ENCODE measurements at places on chromosomes 1 and 21.

- DNase-seq = no peak
These were observed 43.8 kb upstream of the RAVER2 start for GRCh38 chr1:64701071-64701470.

DNA sequence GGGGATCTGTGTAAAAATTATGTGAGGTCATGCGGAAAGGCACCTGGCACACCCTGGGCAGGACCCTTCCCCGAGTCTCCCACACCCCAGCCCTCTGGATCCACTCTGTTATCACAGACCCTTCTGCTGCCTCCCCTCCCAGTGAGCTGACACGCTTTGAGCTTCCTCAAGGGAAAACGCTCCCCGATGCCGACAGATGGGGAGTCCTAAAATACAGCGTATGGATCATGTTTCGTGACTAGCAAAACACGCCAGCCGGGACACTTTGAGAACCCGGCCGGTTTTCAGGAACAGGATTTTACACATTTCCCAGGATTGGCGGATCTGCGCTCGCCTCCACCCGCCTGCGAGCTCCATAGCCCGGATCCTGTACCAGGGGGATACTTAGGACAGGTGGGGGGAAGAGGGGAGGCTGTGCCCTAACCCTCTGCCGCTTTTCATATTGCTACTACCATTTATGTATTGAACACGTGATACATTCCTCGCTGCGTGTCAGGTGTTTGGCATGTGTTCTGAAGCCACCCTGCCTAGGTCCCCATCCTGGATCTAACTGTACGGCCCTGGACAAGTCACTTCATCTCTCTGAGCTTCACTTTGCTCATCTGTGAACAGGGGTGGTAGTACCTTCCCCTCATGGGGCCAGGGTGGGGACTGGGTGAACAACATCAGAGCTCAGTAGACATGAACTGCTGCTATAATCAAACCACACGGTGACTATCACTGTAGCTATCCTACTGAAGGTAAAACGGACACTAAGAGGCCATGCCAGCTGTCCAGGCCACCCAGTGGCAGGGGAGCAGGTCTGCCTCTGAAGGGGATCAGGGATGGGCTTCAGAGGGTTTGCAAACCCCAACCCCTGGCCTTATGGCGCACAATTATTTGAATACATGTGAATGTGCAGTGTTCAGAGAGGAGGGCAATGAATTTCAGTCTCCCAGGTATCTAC, 63.2 kb downstream of the SSBP3 start:
- DNase-seq = no peak

DNA sequence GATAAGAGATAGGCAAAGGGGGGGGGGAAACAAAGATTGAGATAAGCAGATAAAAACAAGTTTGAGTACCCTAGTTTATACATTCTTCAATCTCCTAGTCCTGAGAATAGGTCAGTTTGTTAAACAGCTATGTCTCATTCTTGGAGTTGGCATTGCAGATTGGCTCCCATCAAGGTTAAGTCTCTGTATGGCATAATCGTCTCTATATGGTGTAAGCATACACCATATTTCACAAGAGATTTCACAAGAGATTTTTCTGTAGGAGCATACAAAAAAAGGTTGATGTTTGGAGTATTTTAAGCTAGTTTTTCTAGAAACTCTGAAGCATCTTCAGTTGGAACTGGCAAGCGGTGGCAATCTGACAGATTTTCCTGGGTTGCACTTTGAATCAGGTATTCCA, 35.8 kb downstream of the NCAM2 start:
- DNase-seq = no peak

DNA sequence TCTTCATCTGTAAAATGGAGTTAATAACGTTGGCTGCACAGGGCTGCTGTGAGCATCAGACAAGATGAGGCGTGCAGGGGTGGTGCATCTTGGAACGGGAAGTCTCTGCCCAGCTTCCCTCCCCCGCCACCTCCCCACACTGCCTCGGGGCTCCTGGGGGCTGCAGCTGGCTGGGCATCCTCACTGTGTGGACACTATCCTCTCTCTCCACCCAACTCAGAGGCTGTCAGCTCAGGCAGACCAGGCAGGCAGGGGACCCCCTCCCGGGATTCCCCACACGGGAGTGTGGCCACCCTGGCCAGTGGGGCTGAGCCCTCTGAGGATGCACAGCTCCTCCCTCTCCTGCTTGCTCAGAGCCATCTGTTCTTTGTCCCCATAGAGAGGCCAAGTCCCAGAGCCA, 122.7 kb downstream of the CCDC185 start:
- no peak for DNase-seq

GRCh38 chr21:45325206-45326168, 37.8 kb upstream of the POFUT2 start:
- no peak for DNase-seq

DNA sequence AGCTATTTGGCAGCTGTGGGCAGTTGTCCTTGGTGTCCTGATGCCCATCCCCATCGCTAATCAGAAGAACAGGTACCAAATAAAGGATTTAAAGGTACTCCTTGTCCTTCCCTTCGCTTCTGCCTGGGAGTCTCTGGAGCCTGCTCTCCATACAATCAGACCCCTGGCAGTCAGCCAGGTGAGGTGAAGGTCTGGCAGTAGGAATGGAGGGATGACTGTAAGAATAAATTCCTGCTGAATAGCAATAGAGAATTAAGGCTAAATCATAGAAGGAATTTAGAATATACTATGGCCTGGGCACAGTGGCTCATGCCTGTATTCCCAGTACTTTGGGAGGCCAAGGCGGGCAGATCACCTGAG, 9.2 kb downstream of the THBS3 start:
- no peak for DNase-seq

GRCh38 chr1:66285618-66286270, 248.2 kb upstream of the SGIP1 start:
- DNase-seq = no peak

DNA sequence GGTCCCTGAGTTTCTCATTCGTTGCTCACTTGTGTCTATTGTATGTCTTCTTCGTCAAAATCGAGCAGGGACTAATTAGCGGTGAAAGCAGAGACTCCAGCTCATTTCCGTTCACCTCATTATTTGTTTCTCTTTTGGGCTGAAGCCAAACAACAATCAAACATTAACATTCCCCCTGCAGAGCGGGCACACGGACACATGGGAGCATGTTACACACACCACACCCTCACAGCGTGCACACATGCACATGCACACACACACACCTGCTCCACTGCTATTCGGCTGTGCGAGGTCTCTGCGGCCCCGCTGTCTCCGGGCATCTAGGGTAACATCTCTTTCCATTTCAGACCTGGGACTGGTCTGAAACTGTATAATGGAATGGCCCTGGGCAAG, 58.5 kb upstream of the LRRC8D start:
- no peak for DNase-seq

- DNase-seq = no peak
These were observed 24.3 kb downstream of the F13B start for GRCh38 chr1:197042676-197043341.

DNA sequence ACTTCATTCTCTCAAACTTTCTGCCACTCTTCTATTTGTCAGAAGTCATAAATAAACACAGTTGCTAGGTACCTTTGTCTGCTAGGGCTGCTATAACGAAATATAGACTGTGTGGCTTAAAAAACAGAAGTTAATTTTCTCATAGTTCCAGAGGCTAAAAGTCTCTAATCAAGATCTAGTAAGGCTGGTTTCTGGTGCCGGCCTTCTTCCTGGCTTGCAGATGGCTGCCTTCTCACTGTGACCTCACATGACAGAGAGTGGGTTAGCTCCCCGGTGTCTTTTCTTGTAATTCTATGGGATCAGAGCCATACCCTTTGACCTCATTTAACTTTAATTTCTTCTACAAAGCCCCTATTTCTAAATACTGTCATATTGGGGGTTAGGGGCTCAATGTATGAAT, 5.9 kb downstream of the PDC start:
- no peak for DNase-seq

DNA sequence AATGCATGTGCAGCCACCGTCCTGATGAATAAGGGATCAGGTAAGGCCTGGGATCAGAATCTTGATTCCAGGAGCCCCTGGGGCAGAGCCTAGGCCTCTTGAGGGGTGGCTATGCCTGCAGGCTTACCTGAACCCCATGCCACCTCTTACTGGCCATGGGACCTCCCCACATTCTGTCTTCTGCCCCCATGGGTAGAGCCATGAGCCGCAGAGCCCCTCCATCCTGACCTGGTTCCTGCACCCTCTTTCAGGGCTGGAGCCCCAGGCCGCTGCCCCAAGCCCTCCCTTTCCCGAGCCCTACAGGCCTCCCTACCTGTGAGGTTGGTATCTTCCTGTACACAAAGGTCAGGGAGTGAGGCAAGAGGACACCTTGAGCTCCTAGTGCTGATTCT, 120.8 kb downstream of the DMRTB1 start:
- DNase-seq = no peak

- no peak for DNase-seq
These were observed 21.1 kb upstream of the SUMO3 start for GRCh38 chr21:44838951-44839350.

DNA sequence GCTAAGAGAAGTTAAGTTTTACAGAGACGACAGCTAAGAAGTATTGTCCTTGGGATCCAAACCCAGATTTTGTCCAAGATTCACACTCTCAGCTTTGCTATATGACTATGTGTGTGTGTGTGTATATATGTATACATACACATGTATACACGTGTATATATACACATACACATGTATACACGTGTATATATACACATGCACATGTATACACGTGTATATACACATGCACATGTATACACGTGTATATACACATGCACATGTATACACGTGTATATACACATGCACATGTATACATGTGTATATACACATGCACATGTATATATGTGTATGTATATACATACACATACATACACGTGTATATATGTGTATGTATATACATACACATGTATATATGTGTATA, 3.9 kb upstream of the CACHD1 start:
- DNase-seq = no peak

GRCh38 chr21:29074007-29074376, 544 bp upstream of the CCT8 start:
- DNase-seq = no peak

DNA sequence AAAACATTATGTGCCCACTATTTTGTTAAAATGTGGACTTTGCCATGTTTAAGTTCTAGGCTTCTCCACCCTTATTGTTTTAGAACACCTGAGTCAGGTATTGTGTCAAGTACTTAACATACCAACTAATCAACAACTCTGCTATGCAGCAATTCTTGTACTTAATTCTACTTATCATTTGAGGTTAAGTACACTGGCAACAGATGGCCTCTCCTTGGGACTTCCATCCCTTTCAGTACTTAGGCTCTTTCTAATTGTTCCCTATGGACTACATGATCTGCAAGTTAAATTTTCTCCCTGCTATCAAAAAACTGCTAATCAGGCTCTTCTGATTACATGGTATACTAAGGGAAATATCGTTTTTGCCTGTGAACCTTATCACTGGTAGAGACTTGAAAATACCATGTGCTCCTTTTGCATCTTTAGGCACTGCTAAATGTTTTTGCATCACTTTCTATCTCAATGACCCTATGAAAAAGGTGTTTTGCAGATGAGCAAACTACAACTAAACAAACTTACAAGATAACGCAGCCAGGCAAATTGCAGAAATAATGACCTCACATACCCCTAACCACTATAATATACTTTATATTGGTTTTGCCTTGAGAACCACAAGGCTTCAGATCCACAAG, 18.9 kb downstream of the SFPQ start:
- no peak for DNase-seq

DNA sequence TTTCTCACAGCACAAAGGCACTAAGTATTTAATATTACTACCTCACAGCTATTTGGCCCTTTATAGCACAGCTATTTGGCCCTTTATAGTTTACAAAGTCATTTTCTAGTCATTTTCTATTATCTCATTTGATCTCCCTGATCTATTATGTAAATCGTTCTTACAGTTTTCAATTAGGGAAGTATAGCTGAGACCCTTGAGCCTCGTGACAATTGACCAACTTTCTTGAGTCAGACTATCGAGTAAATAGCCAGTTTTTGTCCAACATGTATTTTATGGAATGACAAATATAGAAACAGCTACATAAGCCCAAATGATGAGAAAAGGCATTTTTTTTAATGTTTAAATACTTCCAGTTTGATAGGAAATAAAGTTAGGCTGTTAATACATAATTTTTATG, 7.0 kb upstream of the ANGPTL1 start:
- DNase-seq = no peak

DNA sequence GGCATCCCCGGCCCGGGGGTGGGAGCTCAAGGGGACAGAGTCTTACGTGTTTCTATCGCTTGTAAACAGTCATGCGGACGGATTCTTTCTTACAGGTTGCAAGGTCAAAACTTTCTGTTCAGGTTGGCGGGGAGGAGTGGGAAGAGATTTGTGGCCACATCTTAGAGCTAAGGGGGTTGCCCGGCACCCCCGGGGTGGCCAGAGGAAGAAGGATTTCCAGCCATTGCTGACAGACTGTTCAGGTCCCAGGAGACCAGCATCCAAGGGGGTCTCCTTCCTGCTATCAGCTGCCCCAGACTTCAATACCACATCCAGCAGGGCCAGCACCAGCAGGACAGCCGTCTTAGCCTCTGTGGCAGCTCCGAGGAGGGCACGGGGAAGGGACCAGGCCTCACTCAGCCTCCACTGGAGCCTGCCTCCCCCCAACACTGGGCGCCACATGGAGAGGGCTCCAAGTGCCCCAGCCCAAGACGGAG, 52.0 kb downstream of the KIF21B start:
- no peak for DNase-seq

All from iPS DF 19.7 (cell line).